ENCODE measurements at places on chromosomes 3 and 15. TPM values are rescaled to one million over a fixed set of nuclear protein-coding genes. Genes with fewer than 3 reads are reported as not detected.
A peak's percentile ranks its signal among the peaks of the same experiment; 100 is the strongest.

- no peak overlapping the region for H3K27ac ChIP-seq
- peaks cover 4% of the 10 kb centered on the region for H3K27me3 ChIP-seq
- no peak overlapping the region for H3K4me3 ChIP-seq
- DNase-seq, result peak; percentile 2
- no peaks in the 10 kb centered on the region for H3K36me3 ChIP-seq
These were observed 104.2 kb downstream of the CORO2B start for GRCh38 chr15:68683026-68683425.

DNA sequence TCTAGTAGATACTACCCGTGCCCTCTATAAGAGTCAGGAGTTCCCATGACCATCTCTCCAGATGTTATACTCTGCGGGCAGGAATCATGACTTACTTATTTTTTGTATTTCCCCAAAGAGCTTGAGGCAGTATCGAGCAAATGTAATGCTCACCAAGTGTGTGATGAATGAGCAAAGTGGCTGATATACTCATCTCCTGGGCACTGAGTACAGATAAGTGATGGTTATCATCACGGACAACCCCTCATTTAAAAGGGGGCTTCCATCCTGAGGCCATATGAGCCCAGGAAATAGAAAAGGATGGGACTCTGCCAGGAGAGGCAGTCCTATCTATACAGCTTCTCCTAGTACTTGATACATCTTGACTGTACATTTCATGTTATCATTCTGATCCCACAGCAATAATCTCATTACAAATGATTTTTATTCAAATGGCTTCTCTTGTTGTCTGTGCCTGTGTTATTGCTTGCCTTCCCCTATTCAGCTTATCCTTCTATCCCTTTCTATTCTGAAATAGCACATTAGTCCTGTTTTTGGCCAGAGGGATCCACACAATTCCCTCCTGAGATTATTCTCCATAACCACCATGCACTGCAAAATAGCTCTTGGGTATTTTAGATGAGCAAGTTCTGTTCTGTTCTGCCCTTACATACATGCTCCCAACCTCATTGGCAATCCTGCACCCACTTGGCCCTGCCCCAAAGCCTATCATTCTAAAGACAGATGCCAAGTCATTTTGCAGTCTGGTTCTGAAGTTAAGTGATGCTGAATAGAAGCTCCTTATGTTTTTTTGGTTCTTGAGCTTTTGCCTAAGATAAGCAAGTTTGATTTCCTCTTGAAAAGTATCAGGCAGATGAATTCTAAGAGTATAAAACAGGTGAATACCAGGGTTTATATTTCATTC, 48.0 kb upstream of the MRPL3 start:
- no peaks in the 10 kb centered on the region for H3K36me3 ChIP-seq
- no peak for DNase-seq
- peaks cover 7% of the 10 kb centered on the region for H3K4me1 ChIP-seq
- no peak overlapping the region for H3K4me3 ChIP-seq
- H3K27me3 ChIP-seq, result peaks cover 15% of the 10 kb centered on the region

Gene NPAP1
- not detected for total RNA-seq

GRCh38 chr15:66955871-66956585, 109.4 kb upstream of the SMAD3 start:
- H3K4me3 ChIP-seq, result no peak overlapping the region
- no peaks in the 10 kb centered on the region for H3K4me1 ChIP-seq
- DNase-seq, result no peak
- H3K27me3 ChIP-seq, result peaks cover 10% of the 10 kb centered on the region
- no peak overlapping the region for H3K27ac ChIP-seq

DNA sequence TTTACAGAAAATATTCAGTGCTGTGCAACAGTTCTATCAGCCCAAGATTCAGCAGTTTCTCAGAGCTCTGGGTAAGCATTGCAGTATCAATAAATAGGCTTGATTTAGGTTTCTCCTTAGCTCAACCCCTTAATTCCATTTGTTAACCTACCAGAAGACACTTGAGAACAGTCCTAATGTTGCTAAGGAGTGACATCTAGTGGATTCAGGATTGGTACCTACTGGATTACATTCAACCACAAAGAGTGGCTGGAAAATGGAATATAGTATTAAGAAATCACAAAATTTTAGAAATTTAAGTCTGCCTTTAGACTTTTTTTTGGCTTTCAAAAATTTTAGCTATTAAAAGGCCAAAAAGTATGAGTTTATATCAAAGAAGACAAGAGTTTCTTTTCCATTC, 34.7 kb downstream of the POLG start:
- DNase-seq, result no peak
- H3K27me3 ChIP-seq, result no peaks in the 10 kb centered on the region
- no peak overlapping the region for H3K27ac ChIP-seq
- H3K36me3 ChIP-seq, result peaks cover 39% of the 10 kb centered on the region
- H3K4me1 ChIP-seq, result peaks cover 13% of the 10 kb centered on the region
- H3K4me3 ChIP-seq, result no peak overlapping the region

DNA sequence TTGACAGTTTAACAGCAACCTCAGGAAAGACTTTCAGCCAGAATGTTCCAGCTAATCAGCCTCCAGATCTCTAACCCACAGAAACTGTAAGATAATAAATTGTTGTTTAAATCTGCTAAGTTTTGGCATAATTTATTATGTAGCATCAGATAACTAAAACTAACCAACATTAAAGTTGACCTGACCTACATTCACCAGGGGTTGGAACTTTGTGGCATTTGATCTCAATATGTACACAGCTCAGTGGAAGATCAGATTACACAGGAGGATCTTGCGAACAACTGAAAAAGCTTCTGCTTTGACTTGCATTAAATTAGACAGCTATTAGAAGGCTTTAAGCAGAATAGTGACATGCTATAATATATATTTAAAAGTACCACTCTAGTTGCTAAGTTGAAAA, 91.4 kb upstream of the POU1F1 start:
- H3K36me3 ChIP-seq, result no peaks in the 10 kb centered on the region
- no peak overlapping the region for H3K27ac ChIP-seq
- peaks cover 27% of the 10 kb centered on the region for H3K27me3 ChIP-seq
- no peak for DNase-seq
- no peaks in the 10 kb centered on the region for H3K4me1 ChIP-seq
- no peak overlapping the region for H3K4me3 ChIP-seq

GRCh38 chr3:35184775-35185174, 454.6 kb upstream of the ARPP21 start:
- H3K4me3 ChIP-seq, result no peak overlapping the region
- H3K27me3 ChIP-seq, result no peaks in the 10 kb centered on the region
- no peak overlapping the region for H3K27ac ChIP-seq
- no peaks in the 10 kb centered on the region for H3K36me3 ChIP-seq
- DNase-seq, result no peak

Gene OIP5
- 17.1 TPM for total RNA-seq

DNA sequence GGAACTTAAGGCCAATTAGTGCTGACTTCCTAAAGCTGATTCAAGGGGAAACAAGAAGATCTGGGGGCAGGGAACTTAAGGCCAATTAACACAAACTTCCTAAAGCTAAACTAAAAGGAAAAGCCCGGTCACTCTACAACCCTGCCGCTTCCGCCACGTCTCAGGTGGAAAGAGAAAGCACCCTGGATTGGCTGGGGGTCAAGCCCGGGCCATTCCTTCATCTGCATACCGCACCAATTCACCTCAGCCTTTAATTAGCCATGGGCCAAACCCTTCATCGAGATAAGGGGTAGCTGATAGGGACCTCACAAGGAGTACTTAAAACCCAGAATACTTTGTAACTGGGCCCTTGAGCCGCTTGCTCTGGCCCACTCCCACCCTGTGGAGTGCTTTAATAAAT, 14.4 kb downstream of the TMPRSS7 start:
- no peak overlapping the region for H3K27ac ChIP-seq
- no peak for DNase-seq

GRCh38 chr3:53709860-53710674, 136.2 kb downstream of the CHDH start:
- peaks cover 9% of the 10 kb centered on the region for H3K4me1 ChIP-seq
- no peak overlapping the region for H3K4me3 ChIP-seq
- no peak overlapping the region for H3K27ac ChIP-seq
- H3K36me3 ChIP-seq, result no peaks in the 10 kb centered on the region

Gene ANKRD34C
- total RNA-seq, result not detected

Gene ITIH4
- total RNA-seq, result 29.2 TPM

Gene EIF1B
- total RNA-seq, result 38.3 TPM

- no peak for DNase-seq
- peaks cover 6% of the 10 kb centered on the region for H3K27me3 ChIP-seq
- H3K4me3 ChIP-seq, result no peak overlapping the region
- no peak overlapping the region for H3K27ac ChIP-seq
- no peaks in the 10 kb centered on the region for H3K4me1 ChIP-seq
These were observed 97.1 kb upstream of the NR2E3 start for GRCh38 chr15:71713191-71713809.

DNA sequence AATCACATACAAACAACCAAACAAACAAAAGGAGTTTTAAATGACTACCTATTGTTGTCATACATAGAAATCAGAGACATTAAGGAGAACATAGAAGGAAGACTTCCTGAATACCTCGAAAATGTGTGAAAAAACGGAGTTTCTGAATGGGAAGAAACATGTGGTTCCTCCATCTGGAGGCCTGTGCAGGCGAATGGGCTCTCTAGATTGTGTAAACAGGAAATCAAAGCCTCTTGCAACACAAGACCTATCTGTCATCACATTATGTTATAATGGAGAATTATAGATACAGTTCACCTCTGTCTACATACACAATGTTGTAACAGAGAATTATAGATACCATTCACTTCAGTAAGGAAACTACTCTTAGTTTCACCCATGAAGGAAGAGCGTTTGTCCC, 44.1 kb downstream of the RUBCN start:
- H3K27ac ChIP-seq, result no peak overlapping the region
- no peak overlapping the region for H3K4me3 ChIP-seq
- no peaks in the 10 kb centered on the region for H3K27me3 ChIP-seq
- peaks cover 37% of the 10 kb centered on the region for H3K36me3 ChIP-seq

- no peaks in the 10 kb centered on the region for H3K4me1 ChIP-seq
- peaks cover 3% of the 10 kb centered on the region for H3K27me3 ChIP-seq
- no peak overlapping the region for H3K27ac ChIP-seq
- no peaks in the 10 kb centered on the region for H3K36me3 ChIP-seq
These were observed 63.9 kb downstream of the IL12A start for GRCh38 chr3:160052385-160053047.

GRCh38 chr15:51620641-51621040, 1.9 kb downstream of the DMXL2 start:
- H3K27ac ChIP-seq, result no peak overlapping the region
- H3K27me3 ChIP-seq, result peaks cover 5% of the 10 kb centered on the region
- no peak for DNase-seq
- H3K4me3 ChIP-seq, result no peak overlapping the region

- no peak for DNase-seq
- no peaks in the 10 kb centered on the region for H3K36me3 ChIP-seq
- H3K27ac ChIP-seq, result no peak overlapping the region
- H3K4me1 ChIP-seq, result no peaks in the 10 kb centered on the region
- no peak overlapping the region for H3K4me3 ChIP-seq
- no peaks in the 10 kb centered on the region for H3K27me3 ChIP-seq
These were observed 148.6 kb downstream of the MEIS2 start for GRCh38 chr15:36951731-36952247.

GRCh38 chr3:78666470-78666800, 1101.4 kb downstream of the ROBO1 start:
- no peaks in the 10 kb centered on the region for H3K27me3 ChIP-seq
- no peaks in the 10 kb centered on the region for H3K4me1 ChIP-seq
- H3K36me3 ChIP-seq, result no peaks in the 10 kb centered on the region
- no peak for DNase-seq
- H3K27ac ChIP-seq, result no peak overlapping the region
- H3K4me3 ChIP-seq, result no peak overlapping the region

DNA sequence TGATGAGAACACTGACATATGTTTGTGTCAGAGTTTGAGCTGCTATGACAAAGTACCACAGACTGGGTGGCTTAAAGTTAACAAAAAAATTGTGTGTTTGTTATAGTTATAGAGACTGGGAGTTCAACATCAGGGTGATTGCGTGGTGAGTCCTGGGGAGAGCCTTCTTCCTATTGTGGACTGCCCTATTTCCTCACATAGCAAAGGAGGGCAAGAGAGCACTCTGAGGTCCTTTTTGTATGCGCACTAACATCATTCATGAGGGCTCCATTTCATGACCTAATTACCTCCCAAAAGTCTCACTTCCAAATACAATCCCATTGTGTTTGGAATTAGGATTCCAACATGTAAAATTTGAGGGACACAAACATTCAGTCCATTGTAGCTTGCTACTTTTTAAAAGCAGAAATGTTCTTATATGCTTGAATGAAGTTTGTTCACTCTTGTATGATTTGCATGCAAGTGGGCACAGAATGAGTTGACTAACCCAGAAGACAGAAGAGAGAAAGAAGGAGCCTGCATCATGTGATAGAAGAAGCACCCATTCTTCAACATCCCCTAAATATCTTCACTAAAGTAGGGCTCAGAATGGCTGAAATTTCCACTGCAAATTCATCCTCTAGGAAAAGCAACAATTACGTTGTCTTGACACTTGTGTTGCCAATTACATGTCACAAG, 18.9 kb upstream of the ALCAM start:
- H3K4me3 ChIP-seq, result no peak overlapping the region
- H3K36me3 ChIP-seq, result no peaks in the 10 kb centered on the region

GRCh38 chr3:15795651-15796308, 2.0 kb downstream of the ANKRD28 start:
- no peaks in the 10 kb centered on the region for H3K27me3 ChIP-seq
- peaks cover 29% of the 10 kb centered on the region for H3K36me3 ChIP-seq
- no peak overlapping the region for H3K27ac ChIP-seq
- no peak overlapping the region for H3K4me3 ChIP-seq

GRCh38 chr3:129947538-129948240, 26.8 kb upstream of the TRH start:
- peaks cover 8% of the 10 kb centered on the region for H3K27me3 ChIP-seq
- no peak overlapping the region for H3K27ac ChIP-seq
- H3K36me3 ChIP-seq, result no peaks in the 10 kb centered on the region
- DNase-seq, result no peak
- H3K4me1 ChIP-seq, result peaks cover 2% of the 10 kb centered on the region
- no peak overlapping the region for H3K4me3 ChIP-seq

GRCh38 chr3:182739619-182740018, 53.7 kb upstream of the ATP11B start:
- no peaks in the 10 kb centered on the region for H3K4me1 ChIP-seq
- no peak overlapping the region for H3K27ac ChIP-seq
- H3K4me3 ChIP-seq, result no peak overlapping the region
- no peak for DNase-seq
- peaks cover 17% of the 10 kb centered on the region for H3K27me3 ChIP-seq

DNA sequence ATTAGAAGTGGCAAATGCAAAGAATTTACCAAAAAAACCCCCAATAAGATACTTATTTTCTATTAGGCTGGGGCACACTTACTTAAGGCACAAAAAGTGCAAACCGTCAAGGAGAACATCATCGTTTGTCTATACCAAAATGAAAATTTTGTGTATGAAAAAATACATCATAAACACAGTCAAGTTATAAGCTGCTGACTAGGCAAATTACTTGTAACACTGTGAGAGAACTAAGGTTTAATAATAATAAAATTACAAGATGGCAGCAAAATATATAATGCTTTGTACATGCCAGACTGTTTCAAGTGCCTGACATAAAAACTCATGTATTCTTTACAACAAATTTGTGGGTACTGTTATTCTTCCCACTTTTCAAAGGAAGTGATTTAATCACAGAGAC, 297.2 kb upstream of the CRBN start:
- H3K4me1 ChIP-seq, result no peaks in the 10 kb centered on the region
- DNase-seq, result no peak
- H3K4me3 ChIP-seq, result no peak overlapping the region
- H3K27me3 ChIP-seq, result no peaks in the 10 kb centered on the region
- no peaks in the 10 kb centered on the region for H3K36me3 ChIP-seq

Gene CCRL2
- 13.5 TPM for total RNA-seq

GRCh38 chr3:126678693-126679317, 23.9 kb upstream of the TXNRD3 start:
- no peak overlapping the region for H3K27ac ChIP-seq
- no peaks in the 10 kb centered on the region for H3K36me3 ChIP-seq
- DNase-seq, result no peak
- peaks cover 3% of the 10 kb centered on the region for H3K4me1 ChIP-seq

Data from activated naive CD8-positive, alpha-beta T cell treated with anti-CD3 and anti-CD28 coated beads, Interleukin-2, amount 10 ng/mL, durations not matched to agents 7 days and 5 days (primary cell).